Sciatic nerve (tissue), 2 donors: ENCODE measurements at places on chromosomes 7 and 10.

DNA sequence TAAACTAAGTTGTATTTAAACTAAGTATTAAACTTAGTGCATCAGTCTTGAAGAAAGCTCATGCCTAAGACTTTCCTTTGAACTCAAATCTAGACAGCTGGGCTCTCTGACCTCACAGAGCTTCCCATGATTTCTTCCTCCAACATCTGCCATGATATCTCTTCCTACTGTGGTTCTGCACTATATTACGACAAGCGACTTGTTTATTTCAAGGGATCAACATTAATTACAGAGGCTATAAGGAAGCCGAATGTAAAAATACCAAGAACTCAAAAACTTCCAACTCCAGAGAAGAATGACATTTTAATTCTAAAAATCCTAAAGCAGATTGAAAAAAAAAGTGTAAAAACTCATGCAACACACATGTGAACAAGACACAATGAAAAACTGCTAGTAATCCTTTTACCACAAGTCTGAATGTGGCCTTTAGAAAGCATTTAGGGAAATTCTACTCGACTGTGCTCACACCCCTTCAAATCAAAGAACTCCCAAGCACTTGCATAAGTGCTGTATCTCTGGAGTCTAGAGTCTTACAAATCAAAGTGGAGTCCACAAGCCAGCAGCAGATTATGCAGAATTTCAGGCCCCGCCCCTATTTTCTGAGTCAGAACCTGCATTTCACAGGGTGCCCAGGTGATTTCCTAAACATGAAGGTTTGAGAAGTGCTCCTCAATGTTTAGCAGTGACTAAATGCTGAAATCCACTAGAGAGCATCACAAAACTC, 22.7 kb upstream of the WASHC2A start:
- DNase-seq, result no peak

GRCh38 chr7:142516038-142516501, 233.2 kb upstream of the PRSS1 start:
- no peak for DNase-seq

DNA sequence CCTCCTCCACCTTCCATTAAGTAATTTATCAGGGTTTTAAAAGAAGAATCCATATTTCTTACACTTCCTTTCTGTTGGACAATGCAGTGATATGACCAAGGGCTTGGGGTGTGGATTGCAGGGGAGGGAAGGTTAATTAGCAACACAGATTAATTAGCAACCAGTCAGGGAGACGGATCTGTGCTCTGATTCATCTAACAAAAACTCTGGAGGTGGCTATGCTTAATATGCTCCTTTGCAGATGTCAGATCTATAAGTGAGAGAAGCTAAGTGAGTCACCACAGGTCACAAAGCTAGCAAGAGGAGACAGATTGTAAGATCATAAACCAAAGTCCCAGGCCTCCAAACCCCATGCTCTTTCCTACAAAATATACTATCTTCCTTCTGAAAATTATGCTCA, 178.8 kb upstream of the ITGB1 start:
- DNase-seq, result no peak

- DNase-seq, result no peak
Observed at GRCh38 chr7:106279425-106280197, 5.2 kb downstream of the NAMPT start.

GRCh38 chr7:21355406-21355874, 72.4 kb upstream of the SP4 start:
- no peak for DNase-seq

- no peak for DNase-seq
Observed at GRCh38 chr7:106225856-106226255, 58.9 kb downstream of the NAMPT start.

DNA sequence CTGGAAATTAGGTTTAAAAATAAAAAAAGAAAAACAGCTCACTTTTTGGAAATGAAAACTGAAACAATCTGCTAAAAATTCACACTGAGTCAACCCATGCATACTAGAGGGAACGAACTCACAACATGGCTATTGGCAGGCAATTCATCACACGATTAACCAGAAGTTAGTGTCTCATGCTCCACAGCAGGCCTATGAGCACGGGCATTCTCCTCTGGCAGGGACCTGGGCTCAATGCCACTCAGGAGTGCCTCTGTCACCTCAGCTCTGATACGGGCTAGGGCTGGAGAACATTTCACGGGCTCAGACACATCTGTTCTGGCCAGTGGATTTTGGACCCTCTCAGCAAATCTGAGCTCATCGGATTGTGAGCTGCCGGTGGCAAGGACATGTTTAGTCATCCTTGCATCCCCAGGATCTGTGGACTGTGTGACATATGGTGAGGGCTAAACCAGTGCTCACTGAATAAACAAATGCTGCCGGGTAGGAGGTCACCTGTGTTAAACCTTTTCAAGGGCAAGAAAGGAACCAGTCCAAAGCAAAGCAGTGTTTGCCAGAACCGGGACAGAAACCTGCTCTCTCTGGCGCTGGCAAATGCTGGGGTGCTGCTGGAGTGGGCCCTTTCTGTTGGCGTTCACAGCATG, 40.1 kb downstream of the POLR3A start:
- no peak for DNase-seq

DNA sequence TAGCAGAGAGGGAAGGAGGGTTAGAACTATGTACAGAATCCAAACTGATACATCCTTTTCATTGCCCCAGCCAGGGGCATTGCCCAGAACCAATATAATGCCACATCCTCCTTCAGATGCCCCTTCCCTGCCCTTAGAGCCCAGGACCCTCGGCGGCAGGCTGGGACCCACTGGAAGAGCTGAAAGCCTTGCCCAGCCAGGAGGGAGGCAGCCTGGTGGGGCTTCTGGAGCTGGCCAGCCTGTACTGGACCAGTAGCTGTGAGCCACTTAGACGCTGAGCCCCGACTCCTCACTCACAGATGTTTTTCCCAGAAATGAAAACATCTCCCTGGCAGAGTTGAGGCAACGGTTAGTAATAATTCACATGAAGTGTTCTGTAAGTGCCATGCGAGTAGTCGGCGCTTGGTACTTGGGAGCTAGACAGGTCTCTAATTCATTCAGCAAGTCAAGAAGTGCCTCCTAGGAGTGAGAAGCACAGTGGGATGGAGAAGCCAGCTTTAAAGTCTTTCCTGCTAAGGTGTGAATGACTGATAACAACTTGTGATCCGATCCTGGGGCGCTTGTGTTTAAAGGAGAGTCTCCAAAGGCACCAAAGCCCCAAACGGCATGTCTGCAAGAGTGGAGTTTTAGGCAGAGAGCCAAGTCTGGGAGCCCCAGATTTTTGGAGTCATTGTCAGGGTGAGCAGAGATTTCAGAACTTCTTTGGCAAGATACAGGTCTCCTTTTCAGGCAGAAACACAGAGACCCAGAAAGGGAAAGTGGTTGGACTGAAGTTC, 9.8 kb downstream of the VSIR start:
- no peak for DNase-seq

DNA sequence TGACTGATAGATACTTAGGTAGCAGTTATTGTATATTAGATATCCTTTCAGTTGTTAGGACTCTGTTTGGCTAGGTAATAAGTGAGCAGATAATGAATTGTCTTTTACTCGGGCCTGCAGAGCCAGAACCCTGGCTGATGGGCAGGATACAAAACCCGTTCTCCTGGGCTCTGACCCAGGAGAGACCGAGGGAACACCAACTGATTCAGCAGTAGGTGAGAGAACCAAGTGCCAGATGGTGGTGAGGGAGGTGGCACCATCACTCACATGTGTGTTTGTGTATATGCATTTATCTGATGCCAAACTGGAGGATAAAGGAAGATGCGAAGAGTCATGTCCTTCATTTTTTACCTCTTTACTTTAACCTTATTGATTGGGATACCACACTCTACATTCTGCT, 115.7 kb upstream of the SAMD8 start:
- no peak for DNase-seq

DNA sequence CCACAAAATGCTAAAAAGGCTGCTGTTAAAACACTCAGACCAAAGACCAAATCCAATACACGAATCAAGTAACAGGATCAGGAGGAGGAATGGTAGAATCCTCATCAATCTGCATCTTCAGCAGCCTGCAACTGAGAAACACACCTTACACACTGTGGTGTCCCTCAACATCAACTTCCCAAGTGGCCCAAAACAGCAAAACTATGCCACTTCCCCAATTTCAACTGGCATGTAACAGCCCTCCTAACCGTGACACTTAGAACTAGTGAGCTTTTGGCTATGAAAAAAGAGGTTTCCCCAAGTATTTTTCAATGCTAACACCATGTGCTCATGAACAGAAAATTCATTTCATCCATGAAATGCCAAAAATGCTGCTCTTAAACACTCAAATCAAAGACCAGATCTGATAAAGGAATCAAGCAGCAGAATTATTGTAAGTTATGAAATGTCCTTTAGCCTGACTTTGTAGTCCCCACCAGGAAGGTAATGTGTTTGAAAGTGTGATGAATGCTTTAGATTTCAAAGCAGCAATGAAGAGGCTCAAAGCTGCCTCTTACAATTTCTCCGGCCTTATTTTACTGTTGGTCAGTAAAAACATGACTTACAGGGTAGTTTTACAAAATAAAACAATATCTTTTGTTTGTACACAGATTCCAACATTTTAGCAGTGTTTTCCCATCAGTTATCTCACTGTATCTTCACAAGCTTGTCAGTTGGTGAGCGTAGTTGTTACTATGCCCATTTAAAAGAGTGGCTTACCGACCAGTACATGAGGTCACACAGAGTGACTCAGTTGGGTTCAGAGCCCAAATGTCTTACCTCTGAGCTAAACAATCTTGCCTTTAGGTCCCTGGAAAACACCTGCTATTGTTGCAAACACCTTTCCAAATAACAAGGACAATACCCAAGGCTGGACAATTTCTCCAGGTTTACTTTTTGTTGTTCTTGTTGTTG, 65.7 kb upstream of the ASAH2 start:
- no peak for DNase-seq

GRCh38 chr7:116832692-116833091, 29.7 kb upstream of the CAPZA2 start:
- DNase-seq, result no peak

GRCh38 chr10:3533296-3533695, 251.7 kb downstream of the KLF6 start:
- DNase-seq, result no peak

GRCh38 chr7:151885202-151885580, 8.3 kb upstream of the PRKAG2 start:
- DNase-seq, result no peak

DNA sequence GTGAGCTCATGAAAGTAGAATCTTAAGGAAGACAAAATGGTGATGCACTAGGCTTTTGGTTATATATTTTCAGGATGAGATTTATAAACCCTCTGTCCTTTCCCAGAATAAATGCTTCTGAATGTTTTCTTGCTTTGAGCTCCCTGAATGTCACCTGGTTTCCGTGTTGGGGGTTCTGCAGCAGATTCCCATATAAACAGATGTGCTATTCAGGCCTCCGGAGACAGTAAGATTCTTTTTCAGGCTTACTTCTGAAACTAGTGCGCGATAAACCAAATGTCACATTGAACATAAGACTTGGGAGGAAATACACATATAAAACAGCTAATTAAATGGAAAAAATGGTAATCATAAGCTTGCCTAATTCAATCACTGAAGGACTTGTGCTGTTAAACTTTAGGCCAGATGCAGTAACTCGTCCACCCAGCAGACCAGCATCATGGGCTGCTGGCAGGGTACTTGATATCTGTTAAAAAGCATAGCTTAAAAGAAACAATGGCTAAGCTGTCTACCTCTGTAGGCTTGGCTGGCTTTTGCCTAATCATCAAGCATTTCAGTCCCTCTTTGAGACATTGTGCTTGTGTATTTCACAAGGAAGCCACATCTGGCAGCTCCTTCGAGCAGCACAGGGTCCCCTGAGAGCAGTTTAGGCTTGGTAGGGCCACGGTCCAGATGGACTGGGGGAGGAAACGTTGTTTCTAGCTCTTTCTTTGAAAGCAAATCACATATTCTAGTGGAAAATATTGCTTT, 281.2 kb upstream of the KIAA1217 start:
- DNase-seq, result no peak
